Vagina (tissue), 2 donors: ENCODE measurements at places on chromosomes 11 and 22.

DNA sequence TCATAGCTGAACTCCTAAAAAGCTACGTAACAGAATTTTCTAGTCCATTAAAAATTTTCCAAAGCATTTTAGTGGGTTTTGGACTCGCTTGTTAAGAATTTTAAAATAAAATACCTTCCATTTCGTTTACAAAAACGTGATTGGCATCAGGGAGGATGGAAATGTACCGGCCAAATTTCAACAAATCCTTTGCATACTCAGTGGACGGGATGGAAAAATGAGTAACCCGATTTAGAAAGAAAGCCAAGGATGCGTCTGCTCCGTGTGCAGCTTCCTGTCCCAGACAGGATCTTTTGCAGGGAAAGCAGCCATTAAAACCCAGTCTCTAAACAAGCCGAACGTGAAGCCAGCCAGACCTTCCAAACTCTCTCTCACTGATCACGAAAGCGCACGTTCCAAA, 15.6 kb downstream of the TMEM184B start:
- no peaks in the 10 kb centered on the region for H3K27me3 ChIP-seq
- H3K36me3 ChIP-seq, result no peaks in the 10 kb centered on the region
- no peak for DNase-seq

DNA sequence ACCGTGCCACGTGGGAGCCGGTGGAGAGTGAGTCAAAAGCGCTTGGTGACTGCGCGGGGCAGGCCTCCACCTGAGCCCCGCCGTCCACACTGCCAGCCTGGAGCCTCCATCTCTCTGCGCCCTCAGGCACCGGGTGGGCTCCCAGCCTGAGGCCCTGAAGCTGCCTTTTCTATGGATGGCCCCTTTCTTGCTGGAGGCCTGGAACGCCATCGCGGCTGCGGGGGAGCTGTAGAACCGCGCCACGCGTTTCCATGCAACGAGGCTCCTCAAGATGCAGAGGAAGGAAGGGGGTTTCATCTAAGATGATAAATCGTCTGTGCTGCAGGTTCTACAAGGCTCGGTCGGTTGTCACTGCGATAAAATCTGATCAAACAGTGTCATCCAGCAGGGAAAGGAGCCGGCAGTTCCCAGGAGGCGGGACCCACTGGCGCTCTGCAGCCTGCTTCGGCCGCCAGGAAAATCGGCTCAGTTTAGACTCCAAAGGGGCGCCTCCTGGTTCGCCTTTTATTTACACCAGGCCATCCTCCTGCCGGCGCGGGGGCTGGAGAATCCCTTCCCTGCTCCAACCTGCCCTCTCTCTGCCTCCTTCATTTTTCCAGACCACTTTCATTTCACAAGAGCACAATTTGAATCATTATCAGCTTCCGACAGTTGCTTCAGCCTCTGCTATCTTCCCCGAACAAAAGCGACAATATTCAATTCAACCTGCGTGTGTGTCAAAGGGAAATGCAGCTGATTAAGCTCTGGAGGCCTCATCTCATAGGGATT, 624.4 kb downstream of the BRD1 start:
- H3K36me3 ChIP-seq, result no peaks in the 10 kb centered on the region
- no peaks in the 10 kb centered on the region for H3K4me1 ChIP-seq
- H3K27ac ChIP-seq, result no peak overlapping the region
- no peaks in the 10 kb centered on the region for H3K27me3 ChIP-seq

DNA sequence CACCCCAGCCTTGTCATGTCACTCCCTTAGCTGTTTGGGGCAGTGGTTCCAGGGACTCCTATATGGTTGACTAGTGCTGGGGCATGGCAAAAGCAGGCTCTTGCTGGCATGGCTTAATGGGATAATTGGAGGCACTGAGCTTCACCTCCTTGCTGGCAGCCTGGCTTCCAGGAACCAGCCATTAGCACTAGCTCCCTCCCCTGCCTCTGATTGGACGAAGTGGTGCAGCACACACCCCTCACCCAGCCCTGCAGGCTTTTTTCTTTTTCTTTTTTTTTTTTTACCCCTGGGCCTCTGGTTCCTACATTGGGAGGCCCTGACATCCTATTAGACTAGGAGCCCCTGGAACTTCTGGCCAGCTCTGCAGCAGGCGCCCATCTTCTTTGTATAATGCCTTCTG, 18.6 kb downstream of the PHLDB1 start:
- no peak overlapping the region for H3K27ac ChIP-seq
- no peak overlapping the region for H3K4me3 ChIP-seq
- H3K27me3 ChIP-seq, result no peaks in the 10 kb centered on the region
- H3K36me3 ChIP-seq, result peaks cover 34% of the 10 kb centered on the region
- peaks cover 63% of the 10 kb centered on the region for H3K4me1 ChIP-seq

GRCh38 chr22:19891317-19892256, 36.9 kb upstream of the GNB1L start:
- no peak overlapping the region for H3K4me3 ChIP-seq
- H3K27ac ChIP-seq, result peak overlapping the region; percentile 84
- H3K27me3 ChIP-seq, result no peaks in the 10 kb centered on the region
- H3K36me3 ChIP-seq, result no peaks in the 10 kb centered on the region
- H3K4me1 ChIP-seq, result peaks cover 34% of the 10 kb centered on the region
